ENCODE measurements at places on chromosomes 5 and 9. TPM values are rescaled to one million over a fixed set of nuclear protein-coding genes. Genes with fewer than 3 reads are reported as not detected.

DNA sequence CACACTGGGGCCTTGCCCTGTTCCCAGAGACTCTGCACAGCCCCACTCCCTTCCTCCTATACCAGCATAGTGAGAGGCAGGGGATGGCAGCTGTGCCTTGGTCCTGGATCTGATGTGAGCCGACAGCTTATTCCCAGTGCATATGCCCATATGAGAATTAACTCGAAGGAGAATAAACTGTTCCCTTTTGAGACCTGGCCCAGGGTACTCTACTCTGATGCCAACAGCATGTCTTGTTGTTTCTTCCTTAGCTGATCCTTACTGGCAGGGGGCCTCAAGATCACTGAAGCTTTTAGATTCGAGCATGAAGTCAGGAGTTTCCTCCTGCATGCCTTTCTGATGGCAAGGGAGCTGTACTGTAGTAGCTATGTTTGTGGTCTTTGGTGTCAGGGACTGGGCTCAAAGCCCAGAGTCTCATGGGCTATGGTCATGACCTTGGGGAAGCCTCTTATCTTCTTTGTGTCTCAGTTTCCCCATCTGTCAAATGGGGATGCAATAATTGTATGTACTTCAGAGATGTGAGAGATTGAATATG lies 57.1 kb downstream of the DOCK2 start:
- DNase-seq: no peak

DNA sequence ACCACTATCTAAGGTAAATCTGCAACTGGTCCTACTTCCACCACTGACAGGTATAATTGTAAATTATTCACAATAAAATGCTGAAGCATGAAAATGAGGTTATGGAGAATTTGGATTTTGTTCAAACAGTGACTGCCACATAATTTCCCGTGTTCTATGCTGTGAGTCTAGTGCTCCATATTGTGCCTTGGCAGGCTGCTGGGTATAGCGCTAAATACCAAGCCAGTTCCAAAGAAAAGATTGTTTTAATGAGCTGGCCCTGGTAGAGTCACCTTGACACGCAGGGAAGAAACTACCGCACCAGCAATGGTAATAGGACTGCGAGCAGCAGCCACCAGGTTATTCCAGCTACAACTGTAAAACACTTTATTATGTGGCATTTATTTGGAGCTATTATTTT lies 30.4 kb downstream of the PSMB7 start:
- DNase-seq: no peak

DNA sequence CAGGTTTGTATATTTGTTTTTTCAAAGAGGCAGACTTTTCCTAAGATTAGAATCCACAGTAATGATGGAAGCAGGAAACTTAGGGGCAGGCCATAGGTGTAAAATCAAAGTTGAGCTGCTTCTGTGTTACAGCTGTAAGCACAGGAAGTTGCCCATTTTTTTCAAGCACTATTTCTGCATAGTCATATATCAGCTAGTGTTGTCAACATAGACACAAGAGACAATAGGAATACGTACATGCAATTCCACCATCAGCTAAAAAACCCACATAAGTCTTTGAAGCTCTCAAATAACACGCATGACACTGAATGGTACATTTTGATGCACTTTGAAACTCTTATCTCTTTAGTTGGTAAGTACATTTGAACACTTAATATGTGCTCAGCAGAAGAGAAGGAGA lies 20.2 kb upstream of the SMIM15 start:
- no peak for DNase-seq

DNA sequence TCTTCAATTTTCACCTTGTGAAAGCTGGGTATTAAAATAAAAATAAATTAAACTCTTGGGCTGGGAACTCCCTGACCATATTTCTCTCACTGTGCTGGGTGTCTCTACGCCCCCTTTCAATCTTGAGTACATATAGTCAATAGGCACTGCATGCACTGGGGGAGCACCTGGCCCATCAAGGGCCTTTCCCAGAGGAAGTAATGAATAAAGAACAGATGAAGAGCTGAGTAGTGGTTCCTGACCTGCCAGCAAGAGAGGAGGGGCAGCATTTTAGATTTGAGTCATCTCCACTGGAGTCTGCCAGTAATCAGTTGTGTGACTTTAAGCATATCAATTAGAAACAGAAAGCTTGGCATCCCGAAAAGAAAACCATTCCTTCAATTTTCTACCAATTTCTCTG lies 6.2 kb downstream of the MAPKAP1 start:
- DNase-seq: no peak

DNA sequence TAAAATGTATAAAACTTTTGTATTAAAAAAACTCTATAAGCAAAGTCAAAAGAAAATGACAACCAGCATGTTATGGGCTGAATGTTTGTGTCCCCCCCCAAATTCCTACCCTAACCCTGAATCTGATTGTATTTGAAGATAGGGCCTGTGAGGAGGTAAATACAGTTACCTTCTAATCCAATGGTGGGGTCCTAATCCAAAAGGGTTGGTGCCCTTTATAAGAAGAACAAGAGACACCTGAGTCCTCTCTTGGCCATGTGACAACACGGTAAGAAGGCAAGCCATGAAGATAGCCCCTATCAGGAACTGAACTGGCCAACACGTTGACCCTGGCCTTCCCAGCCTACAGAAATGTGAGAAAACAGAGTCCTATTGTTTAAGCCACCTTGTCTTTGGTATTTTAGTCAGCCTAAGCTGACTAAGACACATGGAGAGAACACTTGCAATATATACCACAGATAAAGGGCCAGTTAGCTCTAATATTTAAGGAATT lies 49.7 kb upstream of the AKNA start:
- no peak for DNase-seq

- no peak for DNase-seq
Measured at GRCh38 chr5:148970228-148970627, 92.6 kb downstream of the SH3TC2 start.

- DNase-seq: no peak
Measured at GRCh38 chr9:137444106-137444790, 3.1 kb upstream of the ENTPD8 start.

- no peak for DNase-seq
Measured at GRCh38 chr5:116773926-116774325, 199.3 kb upstream of the SEMA6A start.

The GCNT4 gene
- 0.06 TPM for total RNA-seq
